ENCODE measurements at places on chromosomes 12 and 14.
A peak's percentile ranks its signal among the peaks of the same experiment; 100 is the strongest.

GRCh38 chr14:63426838-63427352 is 108.2 kb upstream of the GPHB5 start:
- no peak for DNase-seq

DNA sequence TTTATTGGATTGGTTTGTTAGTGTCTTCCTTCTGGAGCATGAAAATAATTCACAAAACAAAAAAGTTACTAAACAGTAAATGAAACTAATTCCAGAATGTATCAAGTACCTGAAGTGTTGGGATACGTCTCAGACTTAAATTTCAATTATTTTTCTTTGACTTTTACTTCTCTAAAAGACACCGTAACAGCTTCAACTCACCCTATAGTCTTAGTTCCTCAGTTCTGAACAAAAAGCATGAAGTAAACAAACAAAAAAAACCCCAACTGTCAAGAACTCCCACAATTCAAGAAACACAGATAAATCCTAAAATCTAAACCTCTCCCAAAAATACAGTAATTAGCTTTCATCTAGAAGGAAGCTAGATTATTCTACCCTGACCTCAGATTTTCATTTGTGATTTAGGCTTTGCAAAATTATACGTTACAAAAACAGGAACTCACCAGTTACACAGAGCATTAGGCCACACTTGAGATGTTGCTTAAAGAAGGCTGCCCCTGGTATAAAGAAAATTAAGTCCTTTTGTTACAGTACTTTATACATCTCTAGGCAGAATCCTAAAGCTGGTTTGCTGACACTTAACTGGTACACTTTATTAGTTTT is 10.2 kb downstream of the HEATR5A start:
- no peak for DNase-seq

- DNase-seq, result no peak
Observed at GRCh38 chr12:130288691-130289090, 49.0 kb upstream of the PIWIL1 start.

DNA sequence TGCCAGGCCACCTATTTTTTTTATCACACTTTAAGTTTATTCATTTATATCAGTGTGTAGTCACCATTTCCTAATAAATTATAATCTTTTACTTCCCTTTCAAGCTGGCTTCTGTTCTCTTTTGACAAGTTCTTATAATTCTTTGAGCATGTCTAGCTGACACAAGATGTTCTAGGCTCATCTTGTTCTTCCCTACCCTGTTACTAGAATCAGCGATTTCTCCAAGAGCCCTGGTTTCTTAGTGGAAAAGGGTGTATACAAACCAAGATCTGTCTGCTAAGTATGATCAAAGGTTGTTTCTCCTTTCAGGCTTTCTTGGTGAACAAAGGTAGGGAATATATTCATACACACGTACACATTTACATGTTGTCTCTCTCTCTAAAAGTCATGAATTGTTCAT is 51.0 kb downstream of the FGD4 start:
- DNase-seq, result no peak

GRCh38 chr12:38783304-38783703 is 122.1 kb downstream of the CPNE8 start:
- no peak for DNase-seq

- DNase-seq, result no peak
Observed at GRCh38 chr12:74985293-74985985, 224.2 kb downstream of the KCNC2 start.

DNA sequence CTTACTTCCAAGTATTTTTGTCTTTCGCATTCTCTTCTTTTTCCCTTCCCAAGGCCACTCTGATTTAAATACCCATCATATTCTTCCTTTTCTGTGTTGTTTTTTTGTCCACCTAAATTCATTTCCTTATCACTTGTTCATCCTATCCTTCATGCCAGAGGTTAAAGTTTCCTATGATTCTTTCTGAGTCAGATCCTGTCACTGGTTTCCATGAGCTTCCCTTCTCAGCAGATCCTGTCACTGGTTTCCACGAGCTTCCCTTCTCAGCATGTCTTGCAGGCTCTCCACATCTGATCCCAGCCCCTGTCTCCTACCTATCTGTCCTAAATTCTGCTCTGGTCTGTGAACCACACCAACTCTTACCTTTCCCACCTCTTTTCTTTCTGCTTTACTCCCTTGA is 311.8 kb upstream of the RGS6 start:
- no peak for DNase-seq

DNA sequence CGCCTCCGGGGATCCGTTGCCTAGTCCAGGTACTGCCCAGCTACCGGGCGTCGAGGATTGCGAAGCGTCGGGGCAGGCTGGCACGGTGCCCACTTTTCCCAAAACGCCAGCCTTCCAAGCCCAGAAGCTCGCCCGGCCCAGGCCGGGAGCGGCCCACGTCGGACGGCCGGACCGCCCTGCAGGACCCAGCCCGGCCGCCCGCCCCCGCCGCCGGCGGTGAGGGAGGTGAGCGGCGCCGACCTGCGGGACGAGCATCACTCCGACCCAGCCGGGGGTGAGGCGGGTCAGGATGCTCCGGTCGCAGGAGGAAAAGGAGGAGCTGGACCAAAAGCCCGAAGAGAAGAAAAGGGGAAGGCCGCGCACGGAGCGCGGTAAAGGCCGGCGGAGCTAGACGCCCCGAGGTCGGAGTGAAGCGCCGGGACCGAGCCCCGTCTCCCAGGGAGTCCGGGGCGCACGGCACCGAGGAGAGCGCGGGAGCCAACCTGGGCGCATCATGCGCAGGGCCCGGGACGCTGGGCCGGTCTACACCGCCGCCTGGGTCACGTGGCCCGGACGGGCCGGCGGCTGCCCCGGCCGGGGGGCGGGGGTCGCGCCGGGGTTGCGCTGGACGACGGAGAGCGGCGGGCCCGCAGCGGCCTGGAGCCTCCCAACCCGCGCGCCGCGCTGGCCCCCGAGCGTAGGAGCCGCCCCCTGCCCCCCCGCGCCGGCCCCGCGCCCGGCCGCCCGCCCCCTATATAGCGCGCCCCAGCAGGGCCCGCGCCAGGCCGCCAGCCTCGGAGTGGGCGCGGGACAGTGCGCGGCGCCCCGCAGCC is at the start of gene AQP5:
Gene AQP5, plus strand, starts transcription at position 762 of the 812 bp plus-strand sequence. CDS start 146 bp downstream, outside the sequence.
- no peak for DNase-seq

- no peak for DNase-seq
Observed at GRCh38 chr12:124605150-124605882, 37.9 kb upstream of the NCOR2 start.

DNA sequence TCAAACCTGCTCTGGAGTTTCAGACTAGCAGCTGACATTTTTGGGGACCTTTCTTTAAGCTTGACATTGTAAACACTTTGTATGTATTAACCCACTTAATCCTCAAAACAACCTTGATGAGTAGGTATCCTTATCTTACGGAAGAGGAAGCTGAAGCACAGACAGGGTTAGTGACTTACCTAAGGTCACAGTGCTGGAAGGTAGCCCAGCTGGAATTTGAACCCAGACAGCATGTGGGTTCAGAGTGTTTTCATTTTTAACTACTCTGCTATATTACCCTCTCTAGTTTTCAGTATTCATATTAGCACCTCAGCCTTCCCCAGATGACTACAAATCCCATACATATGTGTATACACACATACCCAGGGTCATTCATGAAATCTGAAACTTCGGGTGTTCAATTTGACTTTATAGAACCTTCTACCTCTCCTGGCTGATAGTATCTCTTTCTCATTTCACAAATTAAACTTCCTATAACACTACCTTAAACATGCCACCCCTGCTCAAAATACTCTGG is 13.9 kb downstream of the LPCAT3 start:
- DNase-seq, result no peak

GRCh38 chr14:67719866-67720265 is 18.2 kb downstream of the RDH12 start:
- no peak for DNase-seq

DNA sequence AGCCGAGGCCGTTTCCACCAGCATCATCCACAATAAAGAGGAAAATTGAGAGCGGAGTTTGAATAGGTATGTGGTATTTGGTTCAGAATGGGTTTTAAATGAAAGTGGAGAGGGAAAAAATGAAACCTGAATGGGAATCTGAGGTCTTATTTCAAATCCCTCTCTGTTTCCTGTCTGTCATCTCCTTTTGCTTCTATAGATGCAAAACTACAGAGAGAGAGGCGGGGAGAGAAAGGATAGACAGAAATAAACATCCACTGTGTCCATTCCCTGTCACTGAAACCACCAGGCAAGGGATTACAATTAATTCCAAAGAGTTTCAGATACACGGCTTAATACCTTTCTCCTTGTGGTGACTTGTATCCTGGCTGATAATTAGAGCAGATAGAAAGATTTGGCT is 102.3 kb downstream of the DAD1 start:
- DNase-seq, result no peak

- DNase-seq, result no peak
Observed at GRCh38 chr12:92493816-92494215, 209.0 kb upstream of the PLEKHG7 start.

- DNase-seq, result no peak
Observed at GRCh38 chr12:81976661-81977060, 217.5 kb upstream of the PPFIA2 start.

- no peak for DNase-seq
Observed at GRCh38 chr12:98572010-98572409, 21.5 kb upstream of the SLC25A3 start.

GRCh38 chr12:24822121-24822899 is 126.6 kb downstream of the BCAT1 start:
- DNase-seq, result no peak

GRCh38 chr12:2151391-2151790 is 98.6 kb downstream of the CACNA1C start:
- peak; percentile 21 for DNase-seq

- no peak for DNase-seq
Observed at GRCh38 chr12:55997535-55997859, 421 bp downstream of the SUOX start.

GRCh38 chr12:77031745-77032144 is 33.6 kb downstream of the E2F7 start:
- no peak for DNase-seq

Data from NCI-H446 treated with DMSO at 0.1 percent for 48 hours (cell line).